ENCODE measurements at places on chromosomes 12 and 14.

DNA sequence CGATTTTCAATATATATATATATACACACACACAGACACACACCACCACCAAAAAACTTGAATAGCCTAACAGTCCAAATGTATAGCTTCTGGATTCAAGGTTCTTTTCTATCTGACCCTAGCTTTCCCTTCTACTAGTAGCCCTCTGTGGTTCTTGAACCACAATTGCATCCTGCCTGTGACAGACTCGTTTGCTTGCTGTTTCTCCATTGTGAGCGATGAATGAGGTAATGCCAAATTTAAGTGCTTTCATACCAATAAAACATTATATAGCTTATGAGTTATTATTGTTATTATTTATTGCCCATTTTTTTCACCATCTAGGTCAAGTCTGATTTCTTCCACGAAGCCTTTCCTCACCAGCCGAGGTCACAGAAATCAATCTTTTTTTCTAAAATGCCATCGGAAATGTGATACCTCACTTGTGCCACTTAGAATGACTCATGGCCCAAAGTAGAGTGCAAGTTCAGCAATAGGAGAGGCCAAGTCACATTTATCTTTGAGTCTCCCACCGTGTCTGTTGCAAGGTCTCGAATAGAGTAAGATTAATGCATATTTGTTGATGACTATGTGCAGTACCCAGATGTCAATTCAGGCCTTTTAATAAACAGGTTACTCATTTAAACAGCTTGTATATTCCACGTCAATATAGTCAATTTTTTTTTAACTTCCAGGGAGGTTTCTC is 1015.8 kb upstream of the SEL1L start:
- no peak for DNase-seq

DNA sequence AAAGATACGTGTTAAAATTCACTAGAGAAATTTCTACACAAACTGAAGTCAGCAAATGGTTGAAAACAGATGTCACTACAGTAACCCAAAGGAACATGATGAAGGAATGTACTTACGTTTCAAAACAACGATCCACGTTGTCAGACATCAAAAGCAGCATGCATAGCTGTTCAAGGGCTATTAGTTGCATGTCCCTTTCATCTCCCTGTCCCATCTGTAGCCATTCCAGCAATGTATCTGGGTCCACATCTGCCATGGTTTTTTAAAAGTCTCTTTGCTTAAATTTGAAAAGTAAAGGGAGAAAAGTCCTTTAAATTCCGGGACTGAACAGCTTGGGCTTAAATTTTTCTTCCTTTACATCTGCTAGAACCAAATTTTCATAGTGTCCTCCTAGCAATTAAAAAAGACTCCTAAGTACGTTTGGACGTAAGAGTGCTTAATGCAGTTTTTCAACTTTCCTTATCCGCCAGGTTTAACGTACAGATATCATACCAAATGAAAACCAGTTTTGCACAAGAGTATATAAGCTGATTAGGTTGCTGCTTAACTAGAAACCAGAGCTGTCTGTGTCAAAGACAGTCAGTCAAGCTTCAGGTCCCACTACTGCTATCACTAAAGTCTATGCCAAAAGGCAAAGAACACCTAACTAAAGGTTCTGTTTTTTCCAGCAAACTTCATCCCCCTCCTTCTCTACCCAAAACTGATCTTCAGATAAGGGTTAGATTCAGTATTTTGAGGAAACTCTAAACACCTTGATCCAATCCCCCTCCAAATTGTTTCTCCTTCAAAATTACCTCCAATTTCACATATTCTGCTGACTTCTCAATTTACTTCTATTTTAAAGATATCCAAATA is 1.7 kb downstream of the HECTD1 start:
- DNase-seq, result peak; percentile 23

- no peak for DNase-seq
Measured at GRCh38 chr12:91381309-91381804, 198.7 kb upstream of the DCN start.

- DNase-seq, result no peak
Measured at GRCh38 chr12:49491823-49492222, 47.0 kb upstream of the KCNH3 start.

GRCh38 chr12:116144384-116144783 is 133.1 kb downstream of the MED13L start:
- DNase-seq, result no peak

DNA sequence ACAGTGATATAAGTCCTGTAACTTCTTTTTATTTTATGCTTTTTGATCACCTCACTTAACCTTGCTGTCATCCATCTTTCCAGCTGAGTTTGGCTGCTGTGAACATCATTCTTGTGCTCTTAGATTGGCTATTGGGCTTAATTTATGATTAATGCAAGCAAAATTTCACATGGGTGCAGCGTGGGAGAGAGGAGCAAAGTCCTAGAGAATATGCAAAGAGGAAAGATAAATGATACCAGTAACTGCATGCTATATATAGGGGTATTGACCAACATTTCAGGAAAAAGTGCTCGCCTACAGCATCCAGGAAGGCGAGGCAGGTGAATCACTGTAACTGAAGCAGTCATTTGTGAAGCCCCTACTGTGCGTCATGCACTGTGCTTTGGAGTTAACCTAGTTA is 153.1 kb downstream of the TMTC2 start:
- DNase-seq, result no peak

GRCh38 chr12:55675666-55676065 is 32.0 kb downstream of the ITGA7 start:
- DNase-seq, result no peak

- DNase-seq, result no peak
Measured at GRCh38 chr12:104083769-104084475, 19.6 kb downstream of the HCFC2 start.

DNA sequence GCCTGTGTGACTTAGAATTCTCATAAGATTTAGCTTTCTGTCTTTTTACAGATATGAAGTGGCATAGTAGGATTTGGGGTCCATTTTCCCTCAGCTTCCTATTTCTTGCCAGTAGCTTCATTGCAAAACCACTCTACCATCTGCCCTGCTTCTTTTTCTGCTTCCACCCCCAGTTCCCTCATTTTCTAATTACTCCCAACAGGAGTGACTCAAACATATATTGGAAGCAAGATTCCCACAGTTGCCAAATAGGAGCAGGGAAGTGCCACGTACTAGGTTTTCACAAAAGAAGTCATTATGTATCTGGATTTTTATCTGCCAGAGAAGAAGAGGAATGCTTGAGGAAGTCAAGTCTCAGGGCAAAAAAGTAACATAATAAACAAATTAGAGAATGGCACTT is 64.1 kb downstream of the ANO4 start:
- DNase-seq, result no peak

DNA sequence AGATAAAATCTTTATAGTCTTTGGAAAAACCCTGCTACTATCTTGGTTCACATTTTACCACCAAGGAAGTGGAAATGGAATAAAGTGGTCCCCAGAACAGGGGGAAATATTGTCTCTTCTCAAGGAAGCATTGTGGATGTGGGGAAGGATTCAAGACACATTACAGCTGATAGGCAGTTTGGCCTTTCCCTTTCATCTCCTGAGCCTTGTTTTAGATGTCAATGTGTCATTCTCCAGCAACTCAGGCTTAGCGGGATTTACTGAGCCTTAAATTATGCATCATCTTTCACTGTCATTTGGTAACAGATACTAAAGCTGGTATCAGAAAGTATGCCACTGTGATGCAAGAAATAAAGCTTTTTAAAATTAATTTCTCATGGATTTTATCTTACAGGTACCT is 136.2 kb downstream of the STXBP6 start:
- no peak for DNase-seq

- no peak for DNase-seq
Measured at GRCh38 chr12:79300199-79300568, 390.6 kb downstream of the PAWR start.

GRCh38 chr14:68986926-68987652 is 8.0 kb upstream of the ACTN1 start:
- DNase-seq, result no peak

- DNase-seq, result no peak
Measured at GRCh38 chr14:34222867-34223266, 239.2 kb downstream of the SPTSSA start.

DNA sequence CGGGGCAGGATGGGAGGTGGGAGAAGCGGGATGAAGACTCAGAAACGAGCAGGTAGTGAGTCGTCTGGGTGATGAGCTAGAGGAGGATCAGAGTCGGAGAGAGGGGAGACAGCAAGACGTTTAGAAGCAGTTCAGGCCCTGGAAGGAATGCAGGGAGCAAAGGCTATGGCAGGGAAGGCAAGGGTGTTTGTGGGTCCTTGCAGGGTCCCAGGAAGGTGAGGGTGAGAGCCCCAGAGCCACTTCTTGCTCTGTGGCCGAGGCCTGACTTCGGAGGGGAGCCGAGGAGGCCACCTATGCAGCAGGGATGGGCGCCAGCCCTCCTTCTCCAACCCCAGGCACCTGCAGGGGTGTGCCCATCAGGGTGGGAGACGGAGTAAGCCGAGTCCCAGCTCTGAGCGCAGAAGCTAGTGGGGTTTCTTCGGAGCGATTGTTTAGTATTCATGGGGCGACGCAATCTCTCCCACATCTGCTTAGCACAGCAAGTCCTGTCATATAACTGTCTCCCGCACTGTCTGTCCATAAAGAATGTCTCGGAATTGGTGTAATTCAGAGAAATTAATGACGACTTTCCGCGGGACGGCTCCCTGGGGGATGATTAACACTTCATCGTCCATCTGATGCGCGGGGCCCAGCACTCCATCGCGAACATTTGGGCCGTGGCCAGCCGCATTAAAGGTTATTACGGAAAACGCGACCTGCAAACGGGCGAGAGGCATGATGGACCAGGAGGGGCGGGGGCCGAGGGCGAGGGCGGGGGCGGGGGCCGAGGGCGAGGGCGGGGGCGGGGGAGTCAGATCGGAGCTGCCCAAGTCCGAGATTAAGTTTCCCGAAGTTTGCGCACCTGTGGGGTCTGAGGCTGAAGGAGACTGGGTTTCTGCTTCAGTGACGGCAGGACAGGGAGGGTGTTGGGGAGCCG is 12.2 kb upstream of the CALCOCO1 start:
- DNase-seq, result no peak

- no peak for DNase-seq
Measured at GRCh38 chr12:91991399-91992187, 154.1 kb downstream of the BTG1 start.

DNA sequence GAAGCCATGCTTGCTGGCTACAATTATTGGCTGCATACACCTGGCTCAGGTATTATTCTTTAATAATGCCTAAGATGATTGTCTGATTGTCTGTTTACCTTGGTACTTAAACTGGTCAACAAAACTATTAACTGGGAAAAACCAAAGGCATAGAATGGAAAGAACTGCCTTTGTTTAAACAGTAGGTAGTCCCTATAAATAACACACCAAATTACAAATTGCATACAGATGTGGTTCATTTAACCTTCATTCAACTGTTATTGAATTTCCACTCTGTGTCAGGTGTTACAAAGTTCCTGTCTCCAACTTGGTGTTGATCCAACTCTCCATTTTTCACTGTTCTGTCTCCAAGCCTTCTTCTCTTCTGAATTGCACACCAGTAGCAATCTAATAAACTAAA is 79.8 kb upstream of the FSCB start:
- DNase-seq, result no peak

DNA sequence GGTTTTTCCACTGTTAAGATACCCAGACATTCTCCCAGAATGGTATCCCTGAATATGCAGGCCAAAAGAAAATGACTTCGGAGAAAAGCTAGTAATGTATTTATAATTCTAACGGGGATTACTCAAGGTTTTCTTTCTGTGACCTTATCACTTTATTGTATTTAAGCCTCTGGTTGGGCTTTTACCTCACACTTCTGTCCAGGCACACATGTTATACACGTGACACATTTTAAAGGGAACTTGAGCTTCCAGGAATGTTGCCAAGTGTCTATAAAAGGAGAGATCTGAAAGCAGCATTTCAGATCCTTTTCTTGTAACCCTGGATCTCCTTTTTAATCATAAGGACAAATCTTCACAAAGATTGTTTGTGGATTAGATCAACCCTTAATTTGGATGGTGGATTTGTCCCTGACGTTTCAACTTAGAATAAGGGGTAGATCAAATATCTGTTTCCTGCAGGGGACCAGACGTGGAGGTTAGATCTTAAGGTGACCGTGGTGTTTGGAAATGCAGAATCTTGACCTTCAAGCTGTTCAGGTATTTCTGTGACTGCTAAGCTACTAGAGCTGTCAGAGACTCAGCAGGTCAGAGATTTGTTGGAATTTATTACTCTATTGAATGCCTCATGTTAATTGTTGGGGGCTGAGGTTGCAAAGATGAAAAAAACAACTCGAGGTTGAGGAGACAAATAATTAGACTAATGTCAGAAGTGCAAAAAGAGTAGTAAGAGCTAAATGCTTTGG is 1.5 kb downstream of the CIPC start:
- peak; percentile 51 for DNase-seq

DNA sequence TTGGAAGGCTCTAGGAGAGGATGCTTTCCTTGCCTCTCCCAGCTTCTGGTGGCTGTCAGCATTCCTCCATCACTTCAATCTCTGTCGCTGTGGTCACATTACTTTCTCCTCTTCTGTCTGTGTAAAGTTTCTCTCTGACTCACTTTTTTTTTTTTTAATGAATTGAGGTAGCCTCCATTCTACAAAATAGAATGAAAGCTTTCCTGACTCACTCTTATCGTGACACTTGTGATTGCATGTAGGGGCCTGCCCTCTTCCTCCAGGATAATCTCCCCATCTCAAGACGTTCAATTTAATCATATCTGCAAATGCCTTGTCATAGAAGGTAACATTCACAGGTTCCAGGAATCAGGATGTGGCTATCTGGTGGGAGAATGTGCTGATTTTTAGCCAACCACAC is 153.5 kb upstream of the HMGA2 start:
- DNase-seq, result no peak
